ENCODE measurements at places on chromosomes 7 and 10.

DNA sequence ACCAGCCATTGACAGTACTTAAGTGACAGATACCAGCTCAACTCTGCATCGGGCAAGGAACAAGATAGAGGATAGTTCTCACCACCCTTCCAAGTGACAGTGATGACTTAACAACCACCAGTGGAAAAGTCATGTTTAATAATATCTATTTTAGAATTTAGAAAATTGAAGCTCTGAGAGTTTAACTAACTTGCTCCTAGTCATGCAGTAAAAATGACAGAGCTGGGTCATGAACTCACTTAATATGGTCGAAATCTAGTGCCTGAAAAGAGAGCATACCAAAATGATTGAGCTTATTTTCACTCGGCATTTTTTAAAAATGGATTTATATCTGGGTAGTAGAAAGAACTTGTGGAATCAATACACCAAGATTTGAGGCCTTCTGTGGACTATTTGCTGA, 367.8 kb upstream of the IGFBP3 start:
- DNase-seq = no peak

DNA sequence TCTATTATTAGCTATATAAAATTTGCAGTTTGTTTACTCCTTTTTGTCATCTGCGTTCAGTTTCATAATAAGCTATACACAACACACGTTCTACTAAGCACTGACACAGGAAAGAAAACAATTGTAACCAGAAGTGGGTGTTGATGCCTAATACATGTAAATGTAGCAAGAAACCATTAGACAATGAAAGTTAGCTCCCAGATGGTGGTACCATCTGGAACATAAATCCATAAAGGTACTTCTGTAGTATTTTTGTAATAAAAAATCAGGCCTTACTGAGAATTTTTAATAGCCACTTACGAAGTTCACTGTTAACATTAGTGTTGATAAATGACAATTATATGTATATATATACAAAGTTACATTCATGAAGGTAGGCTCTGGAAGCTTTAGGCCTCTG, 194.7 kb downstream of the KCND2 start:
- DNase-seq = no peak

- no peak for DNase-seq
These were observed 35.4 kb upstream of the TNRC18 start for GRCh38 chr7:5458921-5459480.

GRCh38 chr10:77165445-77166208, 472.0 kb downstream of the KCNMA1 start:
- peak; percentile 47 for DNase-seq

GRCh38 chr10:122188706-122189105, 82.4 kb upstream of the BTBD16 start:
- DNase-seq = no peak
